ENCODE measurements at places on chromosomes 3 and 15.

DNA sequence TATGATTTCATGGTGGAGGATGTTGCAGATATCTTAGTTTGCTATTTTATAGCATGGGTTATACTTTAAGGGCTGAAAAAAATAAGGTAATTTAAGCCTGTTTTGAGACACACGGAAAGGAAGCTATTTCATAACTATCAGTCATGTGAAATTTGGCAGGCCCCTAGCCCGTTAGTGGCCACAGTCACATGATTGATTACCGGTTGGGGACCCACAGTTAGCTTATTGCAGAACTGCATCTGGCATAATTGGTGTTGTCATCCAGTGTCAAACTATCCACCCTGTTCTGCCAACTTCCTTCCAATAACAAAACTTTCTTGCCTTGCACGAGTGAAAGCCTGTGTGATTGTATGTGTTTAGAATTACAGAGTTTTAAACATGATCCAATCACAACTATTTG lies 35.2 kb downstream of the FNDC3B start:
- DNase-seq: no peak

GRCh38 chr3:49716691-49717210 lies 2.7 kb downstream of the AMIGO3 start:
- DNase-seq: no peak

DNA sequence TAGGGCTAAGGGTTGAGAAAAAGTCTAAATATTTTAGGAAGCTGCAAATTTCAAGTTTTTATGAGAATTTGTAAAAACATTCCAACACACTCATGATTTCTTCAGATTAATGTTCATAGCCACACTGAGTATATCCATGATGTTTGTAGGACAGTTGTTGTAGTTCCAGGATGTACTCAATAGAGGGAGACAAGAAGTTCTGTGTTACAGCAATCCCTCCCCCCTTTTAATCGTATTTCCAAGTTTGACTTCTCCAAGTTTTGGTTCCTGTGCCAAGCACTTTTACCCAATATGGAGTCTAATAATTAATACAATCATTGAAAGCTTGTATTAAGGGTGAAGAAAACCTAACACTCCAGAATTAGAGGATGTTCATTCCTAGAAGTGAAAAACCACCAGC lies 143.4 kb downstream of the FEZF2 start:
- DNase-seq: peak; percentile 28

- no peak for DNase-seq
Observed at GRCh38 chr3:57093971-57094535, 33.6 kb downstream of the SPATA12 start.

DNA sequence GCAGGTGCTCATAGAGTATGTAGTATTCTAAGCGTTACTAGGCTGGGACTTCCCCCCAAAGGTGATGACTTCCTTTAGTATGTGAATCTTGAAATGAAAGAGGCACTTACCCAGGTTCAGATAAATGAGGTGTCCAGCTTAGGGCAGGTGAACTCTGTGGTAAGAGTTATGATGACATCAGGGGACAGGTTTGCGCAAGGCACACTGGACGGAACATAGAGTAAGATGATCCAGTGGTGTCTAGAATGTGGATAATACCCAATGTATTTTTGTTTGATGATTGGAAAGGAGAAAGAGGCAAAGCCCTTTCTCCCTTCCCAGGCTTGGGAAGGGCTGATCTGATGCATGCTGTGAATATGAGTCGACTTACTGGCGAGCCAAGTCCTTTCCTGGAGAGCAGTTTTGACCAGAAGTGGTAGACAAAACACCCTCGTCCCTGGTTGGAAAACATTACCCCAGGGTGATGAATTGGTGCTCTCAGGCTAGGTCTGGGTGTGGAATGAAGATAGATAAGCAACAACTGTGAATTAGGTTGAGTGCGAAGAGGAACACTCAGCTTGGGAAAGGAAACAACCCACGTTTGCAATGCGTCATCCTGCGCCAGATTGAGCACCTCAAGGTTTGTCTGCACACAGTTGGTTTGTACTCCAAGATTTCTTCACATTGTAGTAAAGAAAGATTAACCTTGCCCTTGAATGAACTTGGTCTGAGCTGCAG lies 124.2 kb downstream of the GHSR start:
- no peak for DNase-seq

GRCh38 chr3:149726716-149727407 lies 25.4 kb downstream of the COMMD2 start:
- no peak for DNase-seq

- no peak for DNase-seq
Observed at GRCh38 chr15:42050484-42051255, 29.8 kb upstream of the PLA2G4E start.

DNA sequence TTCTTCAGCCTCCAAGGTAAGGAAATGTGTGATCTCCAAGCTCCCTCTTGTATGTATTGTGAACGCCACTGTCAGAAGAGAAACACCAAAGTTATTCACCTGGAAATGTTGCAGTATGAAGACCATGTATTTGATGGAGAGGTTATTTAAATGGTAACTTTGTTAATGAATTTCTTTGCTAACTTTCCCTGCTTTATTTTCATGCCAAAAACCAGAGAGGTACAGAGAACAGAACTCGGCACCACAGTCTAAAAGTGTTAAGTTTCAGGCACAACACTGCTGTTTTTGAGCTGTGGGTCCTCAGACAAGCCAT lies 73.1 kb upstream of the TNFSF10 start:
- DNase-seq: no peak

DNA sequence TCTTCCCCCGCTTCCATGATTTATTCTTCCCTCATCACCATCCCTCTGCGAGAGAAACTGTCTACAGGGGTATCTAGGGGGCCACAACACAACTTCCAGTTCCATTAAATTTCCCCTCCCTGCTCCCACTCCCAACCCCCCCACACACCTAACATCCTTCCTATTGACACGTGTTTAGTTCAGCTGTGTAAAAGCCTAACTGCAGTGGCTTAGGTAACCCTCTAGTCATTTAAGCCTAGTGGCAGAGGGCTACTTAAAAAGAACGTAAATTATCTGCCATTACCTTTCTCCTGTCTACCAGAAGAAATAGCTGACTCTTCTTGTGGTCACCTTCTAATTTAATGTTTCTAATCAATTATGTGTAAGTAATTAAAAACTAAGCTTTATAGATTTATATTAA lies 56.3 kb downstream of the ZNF148 start:
- no peak for DNase-seq

GRCh38 chr3:44114142-44114541 lies 127.5 kb upstream of the TOPAZ1 start:
- DNase-seq: no peak

- DNase-seq: no peak
Observed at GRCh38 chr3:1446531-1446930, 353.7 kb downstream of the CNTN6 start.

- no peak for DNase-seq
Observed at GRCh38 chr15:77033417-77033728, 37.5 kb downstream of the TSPAN3 start.

GRCh38 chr3:50936389-50936788 lies 261.7 kb downstream of the DOCK3 start:
- no peak for DNase-seq

GRCh38 chr3:184345317-184346144 lies 8.1 kb downstream of the FAM131A start:
- DNase-seq: peak; percentile 53

DNA sequence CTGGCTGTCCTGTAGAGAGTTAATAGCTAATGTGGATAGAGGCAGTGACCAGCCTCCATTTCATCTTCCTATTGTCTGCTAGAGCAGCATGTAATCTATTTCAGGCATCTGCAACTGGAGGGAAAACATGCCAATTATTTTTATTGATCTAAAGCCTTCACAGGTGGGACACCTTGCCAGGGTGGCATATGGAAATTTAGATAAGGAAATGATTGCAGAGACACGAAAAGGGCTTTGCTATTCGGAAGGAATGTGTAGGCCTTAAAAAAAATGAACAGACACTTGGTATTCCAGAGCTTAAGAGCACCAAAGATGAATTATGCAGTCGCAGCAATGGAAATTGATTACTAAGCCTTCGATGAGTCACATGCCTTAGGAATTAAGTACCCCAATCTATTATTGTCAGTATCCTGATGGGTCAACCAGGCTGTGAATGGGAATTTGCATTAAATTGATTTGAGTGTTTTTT lies 454.7 kb downstream of the SQOR start:
- no peak for DNase-seq

DNA sequence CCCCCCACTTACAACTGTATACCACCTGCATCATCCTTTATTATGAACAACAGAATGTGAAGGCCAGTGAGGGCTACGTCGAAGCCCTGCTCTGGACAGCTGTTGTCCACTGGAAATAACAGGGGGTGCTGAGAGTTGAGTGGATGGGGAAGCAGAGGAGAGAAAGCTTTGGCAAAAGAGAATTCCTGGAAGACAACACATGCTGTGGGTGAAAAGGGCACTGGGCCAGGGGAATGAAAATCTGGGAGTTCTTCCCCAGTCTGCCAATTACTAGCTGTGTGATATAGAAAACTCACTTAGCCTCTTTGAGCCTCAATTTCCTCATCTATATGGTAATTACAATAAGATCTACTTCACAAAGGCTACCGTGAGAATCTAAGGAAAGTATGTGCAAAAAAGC lies 40.7 kb downstream of the FSTL1 start:
- no peak for DNase-seq

DNA sequence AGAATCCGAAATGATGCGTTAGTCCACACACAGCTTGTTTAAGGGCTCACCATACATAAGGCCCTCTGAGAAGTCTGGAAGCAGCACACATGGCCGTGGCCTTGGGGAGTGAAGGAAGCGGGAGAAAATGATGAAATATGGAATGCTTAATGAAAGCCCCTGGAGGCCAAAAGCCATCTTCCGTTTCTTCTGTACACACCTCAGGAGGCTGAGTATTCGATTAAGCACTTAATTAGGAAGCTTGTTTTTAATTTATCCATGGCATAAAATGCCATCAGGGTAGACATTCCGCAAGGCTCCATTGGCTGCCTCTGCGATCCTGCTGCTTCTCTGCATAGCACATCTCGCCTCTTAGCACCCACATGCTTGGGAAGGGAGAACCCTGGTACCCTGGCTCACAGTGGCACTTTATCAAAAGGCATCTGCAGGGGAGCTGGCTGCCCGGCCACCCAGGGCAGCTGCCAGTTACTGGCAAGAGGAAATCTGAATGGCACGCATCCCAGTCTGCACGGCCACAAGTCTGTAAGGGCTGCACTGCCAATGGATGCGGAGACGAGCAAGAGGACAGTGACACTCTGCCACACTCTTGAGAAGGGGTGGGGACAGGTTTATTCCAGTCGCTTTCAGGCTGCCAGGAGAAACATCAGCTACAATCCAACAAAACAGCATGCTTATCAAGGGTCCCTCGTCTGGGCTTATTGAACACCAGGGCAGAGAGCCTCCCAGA lies 356.2 kb downstream of the OCA2 start:
- no peak for DNase-seq

DNA sequence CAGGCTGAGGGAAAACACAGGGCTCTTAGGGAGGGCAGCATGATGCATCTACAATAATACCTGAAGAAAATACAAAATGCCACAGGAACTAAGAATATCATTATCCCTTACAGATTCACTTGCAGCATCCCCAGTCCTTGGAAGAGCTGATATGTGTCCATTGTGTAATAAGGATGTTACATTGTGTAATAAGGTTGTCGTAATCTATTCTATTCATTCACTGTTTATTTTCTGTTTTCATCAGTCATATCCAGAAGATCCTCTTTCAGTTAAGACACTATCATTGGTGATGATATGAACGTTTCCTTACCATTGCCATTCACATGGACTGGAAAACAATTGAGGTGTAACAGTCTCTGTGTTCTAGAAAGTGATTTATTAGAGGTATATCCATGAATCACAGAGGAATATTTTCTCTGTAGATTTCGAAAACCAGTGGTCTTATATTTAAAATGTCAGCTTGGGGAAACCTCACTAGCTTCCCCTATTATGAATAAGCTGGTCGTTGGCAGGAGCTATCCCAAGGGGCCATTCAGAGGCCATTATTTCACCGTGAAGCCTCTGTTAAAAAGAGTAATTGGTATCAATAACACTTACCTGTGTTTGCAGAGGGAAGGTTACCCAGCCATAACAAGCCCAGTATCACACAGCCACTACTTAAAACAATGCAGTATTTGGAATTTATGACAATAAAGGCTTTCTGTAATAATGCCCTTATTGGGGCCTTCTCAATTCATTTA lies 241.1 kb downstream of the ZNF385D start:
- DNase-seq: no peak

- DNase-seq: no peak
Observed at GRCh38 chr3:142152384-142152783, 3.0 kb upstream of the TFDP2 start.

GRCh38 chr3:155079468-155079745 lies 712 bp upstream of the MME start:
- DNase-seq: peak; percentile 7

DNA sequence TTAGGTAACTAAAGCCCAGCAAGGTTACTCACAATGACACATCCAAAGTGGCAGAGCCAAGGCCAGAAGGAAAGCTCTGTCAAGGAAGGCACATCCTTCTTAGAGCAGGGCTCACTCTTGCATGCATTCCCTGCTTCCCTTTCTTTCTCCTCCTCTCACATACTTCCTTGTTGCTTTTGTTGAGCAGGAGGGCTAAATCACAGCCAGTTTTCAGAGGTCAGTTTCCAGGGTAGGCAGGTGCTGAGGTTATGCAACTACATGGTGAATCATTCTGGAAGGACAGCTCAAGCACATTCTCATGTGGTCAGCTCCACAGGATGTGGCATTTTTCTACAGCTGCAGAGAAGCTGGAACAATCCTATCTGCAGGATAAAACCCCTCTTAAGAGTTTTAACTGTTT lies 275.6 kb downstream of the ZNF621 start:
- DNase-seq: peak; percentile 81

DNA sequence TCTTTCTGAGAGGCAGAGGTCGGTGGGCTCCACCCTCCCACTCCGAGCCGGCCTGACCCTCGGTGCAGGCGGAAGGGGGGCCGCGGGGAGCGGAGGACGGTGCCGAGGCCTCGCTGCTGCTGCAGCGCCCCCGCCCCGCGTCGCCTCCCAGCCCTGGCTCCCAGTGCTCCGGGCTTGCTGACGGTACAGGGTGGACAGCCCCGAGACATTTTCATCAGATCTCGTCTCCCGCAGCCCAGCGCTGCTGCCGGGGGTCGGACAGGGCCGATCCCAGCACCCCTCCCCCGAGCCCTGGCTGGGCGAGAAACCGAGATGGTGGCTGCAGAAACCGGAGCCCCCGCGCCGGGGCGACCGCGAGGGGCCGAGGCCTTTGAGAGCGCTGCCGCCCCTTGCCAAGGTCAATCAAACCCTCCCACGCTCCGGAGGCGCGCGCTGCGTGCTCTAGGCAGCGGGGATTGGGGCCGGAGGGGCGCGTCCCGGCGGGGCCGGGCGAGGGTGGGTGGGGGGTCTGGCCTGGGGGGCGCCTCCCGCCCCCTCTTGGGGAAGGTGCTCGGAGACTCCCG lies 42.5 kb downstream of the EPHB3 start:
- no peak for DNase-seq

All from SW 1271 (cell line).